ENCODE measurements at places on chromosomes 7 and 10. TPM values are rescaled to one million over a fixed set of nuclear protein-coding genes. Genes with fewer than 3 reads are reported as not detected.
A peak's percentile ranks its signal among the peaks of the same experiment; 100 is the strongest.

LIPJ gene
- total RNA-seq = not detected

GRCh38 chr10:126459032-126459831 is 71.0 kb upstream of the ADAM12 start:
- DNase-seq = peak; percentile 96

TSPAN13 gene
- 75.5 TPM for total RNA-seq

CLDN4 gene
- total RNA-seq = 1.1 TPM

DNA sequence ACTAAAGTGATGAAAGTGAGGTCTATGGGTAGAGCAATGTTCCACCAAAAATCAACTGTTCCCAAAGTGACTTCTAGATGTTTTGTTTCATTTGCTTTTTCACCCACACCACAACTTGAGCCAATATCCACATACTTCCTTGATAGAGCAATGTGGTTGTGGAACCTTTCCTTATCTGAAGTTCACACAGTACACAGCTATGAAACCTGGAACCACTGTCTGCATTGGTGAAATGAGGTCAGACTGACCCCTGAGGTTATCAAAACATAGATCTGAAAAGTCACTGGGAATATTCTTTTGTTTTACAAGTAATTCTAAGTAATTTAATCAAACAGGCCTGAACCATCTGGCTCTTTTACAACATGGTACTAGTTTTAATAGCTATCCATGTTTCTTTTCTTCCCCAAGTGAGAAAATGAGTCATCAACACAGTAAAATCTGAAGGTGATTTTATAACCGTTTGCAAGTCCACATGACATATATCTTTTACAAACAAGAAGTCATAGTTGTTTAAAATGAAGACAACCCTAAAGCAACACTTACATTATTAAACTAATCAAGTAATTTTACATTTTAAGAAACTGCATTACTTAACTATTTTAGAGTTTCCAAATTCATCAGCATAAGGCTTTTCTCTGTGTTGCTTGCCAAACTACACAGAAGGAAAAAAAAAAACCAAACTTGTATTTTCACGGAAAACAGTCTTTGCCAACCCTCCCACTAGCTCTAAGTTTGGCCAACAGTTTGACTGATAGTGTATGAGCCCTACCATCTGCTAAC is 80.3 kb downstream of the LRRC17 start:
- peak; percentile 96 for DNase-seq

EN2 gene
- not detected for total RNA-seq

DNA sequence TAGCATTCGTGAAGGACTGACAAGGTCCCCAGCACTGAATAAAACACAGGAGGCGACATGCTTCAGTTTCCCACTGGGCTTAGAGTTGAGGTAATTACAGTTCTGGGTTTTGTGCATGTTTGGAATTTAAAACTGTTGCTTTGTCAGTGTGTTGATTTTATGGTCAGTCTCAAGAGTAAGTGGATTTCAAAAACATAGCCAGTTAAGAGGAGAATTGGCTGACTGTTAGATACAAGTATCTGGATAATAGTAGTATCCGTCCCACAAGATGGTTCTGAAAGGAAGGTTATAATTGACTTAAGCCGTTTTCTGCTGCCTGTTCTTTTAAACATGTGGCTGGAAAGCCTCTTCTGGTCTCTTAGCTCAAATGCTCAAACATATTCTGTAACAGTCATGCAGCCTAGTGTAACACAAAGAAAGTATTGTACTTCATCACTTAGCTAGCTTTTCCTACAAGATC is 170.9 kb downstream of the POLR1F start:
- peak; percentile 38 for DNase-seq

- peak; percentile 35 for DNase-seq
These were observed 374.9 kb upstream of the PODXL start for GRCh38 chr7:131931370-131931769.

C10orf62 gene
- not detected for total RNA-seq

DNA sequence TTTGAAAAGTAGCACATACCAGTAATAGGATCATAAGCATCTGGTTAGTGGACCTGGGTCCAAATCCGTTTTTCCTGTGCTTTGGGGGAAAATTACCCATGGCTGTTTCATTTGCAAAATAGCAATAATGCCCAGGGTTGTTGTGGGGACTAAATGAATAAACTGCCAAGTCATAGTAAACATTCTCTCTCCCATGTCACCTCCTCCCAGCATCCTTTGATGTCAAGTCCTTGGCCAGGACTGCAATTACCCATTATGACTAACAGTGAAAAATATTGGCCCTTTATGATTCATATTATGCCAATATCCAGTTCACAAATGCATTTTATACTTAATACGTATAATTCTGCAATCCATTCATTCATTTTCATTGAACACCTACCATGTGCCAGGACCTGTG is 23.0 kb downstream of the TOMM7 start:
- DNase-seq = no peak

CNNM1 gene
- total RNA-seq = 1.6 TPM

GRCh38 chr10:7401782-7402181 is 9.1 kb downstream of the SFMBT2 start:
- no peak for DNase-seq

DNA sequence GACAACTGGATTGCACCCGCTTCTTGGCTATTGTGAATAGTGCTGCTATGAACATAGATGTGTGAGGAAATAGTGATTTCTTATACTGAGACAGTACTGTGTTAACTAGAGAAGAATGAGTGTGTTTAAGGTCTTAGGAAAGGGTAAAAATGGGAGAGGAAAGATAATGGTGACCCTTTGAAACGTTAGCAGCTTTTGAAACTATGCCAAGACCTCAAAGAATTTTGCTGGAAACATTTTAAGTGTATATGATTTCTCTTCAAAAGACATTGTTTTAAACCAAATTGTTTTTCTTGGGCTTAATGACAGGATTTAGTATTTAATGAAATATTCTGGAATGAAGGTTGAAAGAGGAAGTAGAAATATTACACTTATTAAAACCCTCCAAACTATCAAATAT is 100.8 kb upstream of the ARHGAP21 start:
- no peak for DNase-seq

DNA sequence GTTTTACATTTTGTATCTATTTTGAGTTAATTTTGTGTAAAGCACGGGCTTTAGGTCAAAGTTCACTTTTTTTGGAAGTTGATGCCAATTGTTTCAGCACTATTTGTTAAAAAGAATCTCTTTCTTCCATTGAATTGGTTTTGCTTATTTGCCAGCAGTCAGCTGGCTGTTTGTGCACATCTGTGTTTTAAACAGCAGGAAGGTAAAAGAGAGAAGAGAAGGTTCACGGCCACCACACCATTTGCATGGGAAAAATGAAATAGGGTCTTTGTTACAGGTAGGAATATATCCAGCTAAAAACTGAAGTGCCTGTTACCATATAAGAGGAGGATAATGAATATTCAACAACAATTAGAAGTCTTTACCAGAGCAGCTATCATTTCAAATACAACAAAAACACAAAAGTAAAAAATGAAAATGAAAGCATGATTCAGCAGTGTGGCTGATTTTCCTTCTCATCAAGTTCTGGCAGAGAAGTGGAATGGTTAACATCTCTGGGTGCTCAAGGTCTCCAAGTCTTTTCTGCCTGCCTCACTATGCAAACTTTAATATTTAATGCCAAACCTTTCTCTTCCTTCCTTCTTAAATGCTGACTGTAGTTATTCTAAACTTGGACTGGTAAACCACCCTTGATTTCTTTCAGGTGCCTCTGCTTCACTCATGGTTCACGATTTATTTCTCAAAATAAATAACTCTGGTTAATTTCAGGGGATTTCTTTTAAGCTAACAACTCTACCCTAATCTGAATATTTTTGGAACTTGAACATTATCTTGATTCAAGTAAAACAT is 841.5 kb downstream of the GRM8 start:
- DNase-seq = no peak

DNA sequence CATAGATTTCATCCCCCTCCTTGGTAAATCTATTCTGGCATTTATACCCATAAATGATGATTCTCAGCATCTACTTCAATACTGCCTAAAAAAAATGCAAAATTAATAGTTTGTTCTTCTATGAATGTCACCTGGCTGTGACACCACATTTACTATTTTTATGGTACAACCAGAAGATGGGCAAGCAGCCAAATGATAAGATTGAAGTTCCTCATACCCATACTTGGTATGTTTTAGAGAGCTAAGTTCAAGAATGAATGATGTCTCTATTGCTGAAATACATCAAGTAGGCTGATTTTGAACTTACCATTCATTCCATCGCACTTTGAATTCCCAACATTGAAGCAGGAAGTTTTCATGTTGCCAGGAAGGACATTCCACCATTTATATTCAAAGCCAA is 134.2 kb downstream of the ELAPOR2 start:
- no peak for DNase-seq

SUN3 gene
- total RNA-seq = not detected

- no peak for DNase-seq
These were observed 186.1 kb downstream of the HERPUD2 start for GRCh38 chr7:35508623-35509400.

DNA sequence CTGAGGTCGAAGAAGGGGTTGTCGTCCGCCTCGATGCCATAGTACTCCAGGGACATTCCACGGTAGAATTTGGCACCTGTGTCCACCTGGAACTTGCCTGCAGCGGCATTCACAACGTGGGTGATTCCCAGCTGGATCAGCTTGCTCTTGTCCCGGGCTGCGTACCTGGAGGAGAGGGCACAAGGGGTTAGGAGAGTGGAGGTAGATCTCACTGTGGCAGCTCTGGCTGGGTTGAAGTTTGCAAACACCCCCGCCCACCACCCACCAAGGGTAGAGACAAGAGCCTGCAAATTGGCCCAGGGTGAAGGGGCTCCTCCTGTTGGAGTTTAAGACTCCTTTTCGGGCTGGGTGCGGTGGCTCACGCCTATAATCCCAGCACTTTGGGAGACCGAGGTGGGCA is 15.8 kb upstream of the SAMD8 start:
- DNase-seq = no peak

CPN1 gene
- not detected for total RNA-seq

- no peak for DNase-seq
These were observed 22.6 kb upstream of the DIP2C start for GRCh38 chr10:712089-712488.

ABCC2 gene
- 6.1 TPM for total RNA-seq

- no peak for DNase-seq
These were observed 68.8 kb downstream of the NRP1 start for GRCh38 chr10:33265621-33266020.

- no peak for DNase-seq
These were observed 157.1 kb downstream of the EXOC4 start for GRCh38 chr7:133409966-133410365.

DNA sequence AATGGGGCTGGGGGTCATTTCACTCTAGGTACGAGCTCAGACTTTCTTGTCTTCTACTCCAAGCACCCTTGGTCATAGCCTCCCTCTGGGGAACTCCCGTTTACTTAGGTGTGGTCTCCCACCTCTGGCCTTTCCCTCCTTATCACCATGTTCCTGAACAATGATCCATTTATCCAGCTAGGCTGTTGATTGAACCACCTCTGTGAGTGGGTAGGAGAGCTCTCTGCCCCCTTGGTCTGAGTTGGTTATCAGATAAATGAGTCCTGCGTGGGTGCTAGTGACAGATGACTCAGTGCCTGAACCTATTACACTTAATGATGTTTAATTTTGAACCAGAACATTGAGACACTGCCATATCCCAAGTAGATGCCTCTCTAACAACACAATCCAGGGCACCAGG is 9.4 kb downstream of the BLNK start:
- DNase-seq = no peak

GRCh38 chr7:116731445-116732335 is 59.7 kb downstream of the MET start:
- DNase-seq = no peak

DNA sequence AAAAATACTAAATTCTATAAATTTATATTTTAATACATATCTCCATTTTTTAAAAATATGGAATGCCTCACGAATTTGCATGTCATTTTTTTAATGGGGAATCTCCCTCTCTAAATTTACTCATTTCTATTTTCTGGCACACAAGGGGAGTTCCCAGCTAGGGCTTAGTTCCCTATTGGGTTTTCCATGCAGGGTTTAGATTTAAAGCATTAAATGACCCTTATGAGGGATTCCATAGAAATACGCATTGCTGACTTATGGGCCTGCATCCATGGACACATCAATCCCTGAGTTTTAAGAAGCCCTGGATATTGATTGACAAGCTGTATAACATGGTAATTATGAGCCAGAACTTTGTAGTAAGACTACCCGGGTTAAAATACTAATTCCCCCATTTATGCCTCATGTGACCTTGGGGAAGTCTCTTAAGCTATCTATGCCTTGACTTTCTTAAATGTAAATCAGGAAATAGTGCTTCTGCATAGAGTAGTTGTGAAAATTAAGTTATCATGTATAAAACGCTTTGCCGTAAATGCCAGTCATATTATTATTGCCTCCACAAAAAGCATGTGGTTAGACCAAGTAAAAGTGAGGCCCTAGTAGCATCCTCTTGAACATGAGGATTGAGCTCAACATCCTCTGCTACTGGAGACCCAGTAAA is 78.8 kb upstream of the ANKRD1 start:
- DNase-seq = no peak

DNA sequence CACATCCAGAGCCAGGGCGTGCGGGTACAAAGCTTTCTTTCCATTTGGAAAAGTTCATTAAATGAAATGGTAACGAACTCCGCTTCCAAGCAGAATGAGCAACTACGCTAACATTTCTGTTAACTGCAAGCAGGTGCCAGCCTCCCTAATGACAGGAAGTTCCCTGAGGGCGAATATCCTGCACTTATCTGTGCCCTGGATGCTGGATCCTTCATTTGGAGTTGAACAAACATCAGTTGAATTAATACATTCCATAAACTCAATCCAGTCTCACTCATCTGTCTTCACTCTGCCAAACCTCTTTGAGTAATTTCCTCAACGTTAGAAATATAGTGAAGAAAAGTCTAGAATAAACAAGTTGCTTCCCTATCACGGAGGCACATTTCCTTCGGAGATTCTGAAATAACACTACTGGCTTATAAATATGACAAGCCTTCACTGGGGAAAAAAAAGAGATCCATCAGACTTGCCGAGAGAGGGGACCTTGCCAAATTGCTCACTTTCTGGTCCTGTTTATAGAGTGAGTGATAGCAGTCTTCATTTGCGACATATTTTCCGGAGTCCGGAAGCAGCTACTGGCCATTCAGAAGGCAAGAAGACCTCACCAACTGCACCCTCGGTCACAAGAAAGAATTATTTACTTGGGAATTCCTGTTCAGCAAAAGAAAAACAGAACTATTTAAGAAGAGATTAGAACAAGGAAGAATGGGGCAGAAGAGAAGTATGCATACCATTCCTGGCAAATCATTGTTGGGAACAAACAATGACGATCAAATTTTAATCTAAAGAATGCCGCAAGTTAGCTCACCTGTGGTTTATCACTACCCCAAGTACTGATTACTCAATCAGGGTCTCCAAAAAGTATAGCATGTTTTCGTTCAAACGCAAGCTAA is 196.4 kb downstream of the FAM107B start:
- DNase-seq = no peak

GRCh38 chr7:101119876-101120275 is 7.0 kb upstream of the SERPINE1 start:
- DNase-seq = peak; percentile 38

- no peak for DNase-seq
These were observed 212.3 kb downstream of the DKK1 start for GRCh38 chr10:52526251-52526823.

DCLRE1C gene
- 6.3 TPM for total RNA-seq

GRCh38 chr10:48465860-48466521 is 138.9 kb downstream of the ARHGAP22 start:
- no peak for DNase-seq

- DNase-seq = no peak
These were observed 256.6 kb upstream of the SMIM30 start for GRCh38 chr7:113374955-113375354.

- DNase-seq = peak; percentile 65
These were observed 25.8 kb downstream of the TES start for GRCh38 chr7:116236020-116236630.

All from M059J (cell line).